Epithelial cell of esophagus (primary cell): ENCODE measurements at places on chromosomes 1 and 21.

- no peak for DNase-seq
These were observed 166.8 kb upstream of the HMCN1 start for GRCh38 chr1:185567440-185567839.

GRCh38 chr1:171245458-171246064 lies 2.7 kb upstream of the FMO1 start:
- DNase-seq, result peak; percentile 62

DNA sequence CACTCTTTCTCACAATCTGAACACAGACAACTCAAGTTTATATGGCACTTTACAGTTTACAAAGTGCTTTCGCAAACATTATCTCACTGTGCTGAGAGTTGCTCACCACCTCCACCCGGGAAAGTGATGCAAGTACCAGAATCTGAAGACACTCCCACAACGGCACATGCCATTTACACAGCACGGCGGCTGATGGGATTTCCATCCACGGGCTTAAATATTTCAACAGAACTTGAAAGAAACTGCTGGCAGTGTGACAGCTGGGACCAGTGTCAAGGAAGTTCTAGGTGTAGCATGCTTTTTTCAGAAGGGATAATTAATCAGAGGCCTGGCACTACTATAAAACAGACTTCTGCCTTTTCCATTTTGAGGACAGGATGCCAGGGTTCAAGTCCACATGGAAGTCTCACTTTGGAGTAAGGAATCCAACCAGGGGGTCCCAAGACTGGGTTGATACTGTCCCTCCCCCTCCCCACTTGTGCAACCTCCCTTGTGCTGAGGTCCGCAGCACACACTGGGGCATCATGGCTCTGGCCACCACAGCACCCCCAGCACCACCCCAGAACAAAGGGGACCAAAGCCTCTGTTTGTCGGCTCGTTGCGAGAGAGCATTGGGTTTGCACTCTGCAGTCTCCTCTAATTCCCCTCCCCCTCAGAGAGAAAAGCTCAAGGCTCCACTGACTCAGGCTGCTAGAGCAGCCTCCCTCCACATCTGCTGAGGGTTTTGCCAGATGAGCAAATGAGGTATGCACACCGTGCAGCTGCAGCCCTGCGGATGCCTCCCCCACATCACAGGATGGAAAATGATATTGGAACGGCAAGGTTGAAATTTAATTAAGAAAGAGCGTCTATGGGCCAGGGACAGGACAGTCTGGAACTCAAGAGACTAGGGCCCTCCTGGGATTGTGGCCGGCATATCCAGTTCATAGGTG lies 154.9 kb downstream of the TGFBR3 start:
- DNase-seq, result peak; percentile 82

- peak; percentile 37 for DNase-seq
These were observed 23.5 kb upstream of the WNT4 start for GRCh38 chr1:22166439-22166838.

GRCh38 chr1:147168626-147169058 lies 3.6 kb downstream of the PRKAB2 start:
- DNase-seq, result peak; percentile 54

GRCh38 chr1:91120421-91120820 lies 98.6 kb upstream of the ZNF644 start:
- no peak for DNase-seq

GRCh38 chr21:36547464-36547863 lies 67.5 kb upstream of the CLDN14 start:
- no peak for DNase-seq

- no peak for DNase-seq
These were observed 82.7 kb upstream of the ROR1 start for GRCh38 chr1:63690966-63691700.

DNA sequence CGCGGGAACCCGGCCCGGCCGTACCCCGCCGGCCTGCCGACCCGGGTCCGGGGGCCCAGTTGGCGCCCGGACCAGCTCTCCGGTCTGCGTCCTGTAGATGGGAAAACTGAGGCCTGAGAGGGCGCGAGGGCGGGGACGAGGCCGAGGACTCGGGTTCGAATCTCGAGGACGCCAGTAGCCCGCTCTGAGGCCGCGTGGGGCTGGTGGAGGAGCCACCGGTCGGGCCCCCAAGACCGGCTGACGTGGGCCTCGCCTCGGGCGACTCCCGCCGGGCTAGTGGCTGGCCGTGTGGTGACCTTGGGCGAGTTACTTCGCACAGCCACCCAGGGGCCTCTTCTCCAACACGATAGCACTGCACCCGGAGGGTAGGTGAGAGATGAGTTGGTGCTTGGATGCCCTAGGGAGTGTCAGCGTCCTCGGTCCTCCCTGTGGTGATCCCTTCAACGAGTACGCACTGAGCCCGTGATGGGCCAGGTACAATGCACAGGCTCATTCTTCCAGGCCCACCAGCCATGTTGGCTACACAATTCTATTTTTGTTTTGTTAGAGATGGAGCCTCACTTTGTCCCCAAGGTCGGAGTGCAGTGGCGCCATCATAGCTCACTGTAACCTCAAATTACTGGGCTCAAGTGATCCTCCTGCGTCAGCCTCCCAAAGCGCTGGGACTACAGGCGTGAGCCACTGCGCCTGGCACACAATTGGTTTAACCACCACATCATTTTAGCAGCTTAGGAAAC lies 404 bp upstream of the SCMH1 start:
- DNase-seq, result no peak

GRCh38 chr1:37901191-37901892 lies 42.0 kb upstream of the MTF1 start:
- no peak for DNase-seq

DNA sequence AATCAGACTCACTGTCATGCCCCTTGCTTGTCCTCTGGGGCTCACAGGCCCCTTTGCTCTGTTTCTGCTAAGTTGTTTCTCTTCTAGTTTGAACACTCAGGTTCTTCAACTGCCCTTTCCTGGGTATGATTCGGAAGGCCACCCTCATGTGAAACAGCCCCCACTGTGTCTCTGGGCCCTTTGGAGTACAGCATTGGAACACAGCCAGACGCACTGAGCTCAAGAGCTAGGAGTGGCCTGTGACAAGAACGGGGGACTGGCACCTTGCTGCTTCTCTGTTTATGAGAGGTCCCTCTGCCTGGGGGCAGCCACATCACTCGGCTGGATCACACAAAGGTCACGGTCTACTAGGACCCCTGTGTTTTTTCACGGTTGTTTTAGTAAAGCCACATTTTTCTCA lies 114.4 kb upstream of the ZC3H12A start:
- no peak for DNase-seq

- DNase-seq, result peak; percentile 46
These were observed 61.2 kb downstream of the AK4 start for GRCh38 chr1:65209005-65209885.

GRCh38 chr1:175191659-175192058 lies 917 bp downstream of the KIAA0040 start:
- DNase-seq, result peak; percentile 39

DNA sequence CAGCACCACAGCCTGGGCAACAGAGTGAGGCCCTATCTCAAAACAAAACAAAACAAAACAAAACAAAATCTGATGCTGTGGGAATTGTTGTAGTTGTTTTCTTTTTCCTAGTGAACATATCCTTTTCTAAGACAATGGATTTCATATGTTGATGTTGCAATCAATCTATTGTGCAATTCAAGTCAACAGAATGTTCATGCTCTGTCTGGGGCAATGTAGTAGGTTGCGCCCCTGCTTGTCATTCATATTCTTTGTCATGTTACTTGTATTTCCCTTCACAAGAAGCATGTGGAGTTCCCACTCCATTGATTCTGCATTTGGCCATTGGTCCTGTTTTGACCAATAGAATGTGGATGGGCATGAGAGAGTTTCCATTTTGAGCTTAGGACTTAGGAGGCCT lies 223.9 kb downstream of the DUSP10 start:
- peak; percentile 89 for DNase-seq

DNA sequence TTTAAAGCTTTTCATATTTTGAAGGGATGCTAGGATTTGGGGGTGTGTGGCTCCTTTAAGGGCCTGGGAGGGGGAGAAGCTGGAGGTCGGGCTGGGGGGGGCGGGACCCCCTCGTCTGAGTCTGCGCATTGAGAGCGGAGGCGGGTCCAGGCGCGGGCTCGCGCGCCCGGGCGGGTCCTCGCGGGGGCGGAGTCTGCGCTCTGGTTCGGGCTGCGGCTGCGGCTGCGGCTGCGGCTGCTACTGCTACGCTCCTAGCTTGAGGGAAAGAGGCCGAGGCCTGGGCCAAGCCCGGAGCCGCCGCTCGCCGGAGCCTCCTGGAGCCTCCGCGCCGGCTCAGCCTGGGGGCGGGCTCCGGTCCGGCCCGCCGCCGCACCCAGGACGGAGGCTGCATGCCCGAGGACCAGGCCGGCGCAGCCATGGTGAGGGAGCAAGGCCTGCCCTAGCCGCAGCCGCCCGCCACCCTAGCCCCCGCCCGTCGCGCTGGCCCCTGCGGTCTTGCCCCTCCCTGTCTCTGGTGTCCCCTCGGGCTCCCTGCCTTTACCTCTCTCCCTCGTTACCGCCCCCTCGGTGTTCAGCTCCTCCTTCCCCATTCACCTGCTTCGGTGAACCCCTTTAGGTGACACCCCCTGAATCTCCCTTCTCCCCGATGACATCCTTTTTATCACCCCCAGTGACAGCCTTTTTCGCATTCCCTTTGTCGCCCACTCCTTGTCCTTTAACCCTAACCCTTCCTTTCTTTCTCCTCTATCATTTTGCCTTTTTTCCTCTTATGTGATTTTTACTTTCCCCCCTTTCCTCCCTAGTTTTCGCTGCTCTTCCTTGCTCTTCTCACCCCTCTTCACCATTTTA lies at the start of gene ZYG11B:
Gene ZYG11B (plus strand): TSS at position 189 of the 849 bp plus-strand sequence. CDS start 201 bp downstream, at position 390.
- DNase-seq, result peak; percentile 86

DNA sequence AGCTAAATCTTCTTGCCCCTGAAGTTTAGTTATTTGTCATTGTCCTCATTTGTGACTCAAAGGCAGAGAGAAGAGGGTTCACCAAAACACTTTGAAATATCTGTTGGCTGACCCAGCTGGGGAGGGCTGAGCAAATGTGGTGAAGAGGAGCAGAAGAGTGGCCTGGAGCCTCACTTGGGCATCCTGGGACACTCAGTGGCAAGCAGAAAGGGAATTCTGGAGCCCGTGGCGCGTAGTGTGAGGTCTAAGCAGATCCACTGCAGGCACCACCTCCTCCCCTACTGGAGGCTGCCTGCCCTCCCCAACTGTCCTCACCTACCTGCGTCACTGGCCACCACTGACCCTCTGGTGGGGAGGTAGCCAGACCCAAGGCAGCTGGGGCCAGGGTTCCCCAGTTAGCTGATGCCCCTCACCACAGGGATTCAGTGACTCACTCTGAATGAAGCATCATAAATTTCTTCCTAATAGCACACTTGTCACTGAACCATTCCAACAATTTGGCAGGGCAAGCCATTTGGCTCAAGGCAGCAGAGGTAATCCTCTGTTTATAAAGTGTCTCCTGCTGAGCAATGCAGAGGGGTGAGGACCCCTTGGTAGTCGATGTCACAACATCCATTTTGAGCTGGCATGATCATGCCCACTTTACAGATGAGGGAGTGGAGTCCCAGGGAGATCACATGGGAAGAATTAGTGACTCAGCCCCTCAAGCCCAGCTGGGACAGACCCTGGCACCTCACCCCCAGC lies 80.3 kb downstream of the NENF start:
- no peak for DNase-seq

DNA sequence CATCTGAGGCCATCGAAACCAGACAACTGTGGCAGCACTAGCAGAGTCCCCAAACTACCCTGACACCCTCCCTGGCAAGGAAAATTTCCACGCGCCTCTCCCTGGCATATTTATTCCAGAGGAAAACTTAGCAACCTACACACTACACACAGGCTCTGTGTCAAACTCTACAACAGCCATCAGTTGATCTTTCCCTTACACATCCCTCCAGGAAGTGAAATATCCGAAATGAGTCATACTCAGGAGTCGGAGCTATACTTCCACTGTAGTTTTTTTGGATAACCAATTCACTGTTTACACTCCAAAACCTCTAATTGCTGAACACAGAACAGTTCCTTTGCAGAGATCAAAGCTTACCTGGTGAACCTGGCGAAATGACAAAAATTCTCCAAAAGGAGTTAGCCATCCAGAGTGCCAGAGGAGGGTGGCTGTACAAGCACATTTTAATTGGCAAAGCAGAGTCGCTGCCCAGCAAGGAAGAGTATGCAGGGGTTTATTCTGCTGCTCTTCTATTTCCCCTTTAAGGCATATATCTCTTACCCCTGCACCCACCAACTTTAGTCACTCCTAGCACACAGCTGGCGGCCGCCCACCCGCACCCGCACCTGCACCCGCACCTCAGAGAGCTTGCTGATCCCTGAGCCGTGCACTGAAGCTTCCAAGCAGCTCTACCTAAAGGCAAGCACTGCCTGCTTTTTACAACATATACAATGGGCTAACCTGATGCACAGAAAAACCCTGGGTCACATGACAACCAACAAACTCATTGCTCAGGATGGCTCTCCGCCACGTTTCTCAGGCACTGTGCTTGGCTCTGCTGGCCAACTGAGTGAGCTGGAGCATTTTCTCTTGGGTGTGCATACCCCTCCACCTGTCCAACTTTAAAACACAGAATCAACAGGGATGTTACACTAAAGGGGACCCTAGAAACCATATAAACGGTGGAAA lies 54.9 kb downstream of the CAPZB start:
- peak; percentile 66 for DNase-seq

DNA sequence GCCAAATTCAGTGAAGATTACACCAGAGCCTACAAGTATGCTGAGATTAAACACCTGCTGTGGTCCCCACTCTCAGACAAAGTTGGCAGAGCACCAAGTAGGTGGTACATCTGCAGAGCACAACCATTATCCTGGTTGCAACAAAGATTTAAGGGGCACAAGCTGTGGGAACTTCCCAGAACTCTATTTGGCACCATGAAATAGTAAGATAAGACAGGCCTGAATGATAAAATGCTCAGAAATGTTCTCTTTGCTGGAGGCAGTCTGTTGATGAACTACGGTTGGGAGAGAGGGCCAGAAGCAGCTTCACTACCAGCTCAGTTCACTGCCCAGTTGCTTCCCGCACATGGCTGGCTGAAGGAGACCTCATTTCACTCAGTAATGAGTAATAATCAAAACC lies 19.9 kb downstream of the RPL5 start:
- no peak for DNase-seq

DNA sequence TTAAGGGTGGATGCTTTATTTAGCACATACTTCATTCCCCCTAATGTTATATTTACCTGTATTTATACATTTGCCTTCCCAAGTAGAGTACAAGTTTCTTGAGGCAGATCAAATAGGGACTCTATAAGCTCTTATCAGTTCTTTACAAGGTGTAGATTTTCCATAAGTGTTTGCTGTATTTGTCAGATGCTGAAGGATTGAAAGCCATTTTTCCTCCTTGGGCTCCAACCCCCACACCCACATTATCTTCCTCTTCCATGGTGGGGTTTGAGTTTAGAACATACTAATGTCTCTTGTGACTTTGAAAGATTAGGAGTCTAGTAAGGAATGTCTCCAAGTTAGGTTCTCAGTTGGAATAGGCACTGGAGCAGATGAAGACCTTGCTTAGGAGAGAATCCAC lies 2.4 kb upstream of the CHI3L2 start:
- DNase-seq, result no peak

- DNase-seq, result no peak
These were observed 88.9 kb downstream of the DYRK1A start for GRCh38 chr21:37455504-37455911.

DNA sequence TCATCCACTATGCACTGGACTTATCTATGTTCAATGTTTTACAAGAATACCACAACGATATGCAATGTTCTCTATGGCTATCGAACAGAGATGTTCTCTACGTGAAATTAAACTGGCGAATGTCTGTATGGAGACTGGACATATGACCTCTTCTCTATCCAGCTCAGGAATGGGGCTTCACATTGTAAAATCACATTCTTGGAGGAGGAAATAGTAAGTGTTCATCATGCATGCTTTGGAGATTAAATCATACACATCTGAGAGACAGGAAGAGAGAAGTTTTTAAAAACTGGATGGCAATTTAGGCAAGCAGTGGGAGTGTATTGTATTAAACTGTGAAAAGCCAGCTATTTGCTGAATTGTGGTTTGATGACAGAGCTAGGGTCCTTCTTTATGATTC lies 47.9 kb upstream of the RGL1 start:
- peak; percentile 40 for DNase-seq
